ENCODE measurements at places on chromosomes 13 and 19.

GRCh38 chr13:32429433-32429909 is 1.5 kb upstream of the N4BP2L1 start:
- DNase-seq: no peak

DNA sequence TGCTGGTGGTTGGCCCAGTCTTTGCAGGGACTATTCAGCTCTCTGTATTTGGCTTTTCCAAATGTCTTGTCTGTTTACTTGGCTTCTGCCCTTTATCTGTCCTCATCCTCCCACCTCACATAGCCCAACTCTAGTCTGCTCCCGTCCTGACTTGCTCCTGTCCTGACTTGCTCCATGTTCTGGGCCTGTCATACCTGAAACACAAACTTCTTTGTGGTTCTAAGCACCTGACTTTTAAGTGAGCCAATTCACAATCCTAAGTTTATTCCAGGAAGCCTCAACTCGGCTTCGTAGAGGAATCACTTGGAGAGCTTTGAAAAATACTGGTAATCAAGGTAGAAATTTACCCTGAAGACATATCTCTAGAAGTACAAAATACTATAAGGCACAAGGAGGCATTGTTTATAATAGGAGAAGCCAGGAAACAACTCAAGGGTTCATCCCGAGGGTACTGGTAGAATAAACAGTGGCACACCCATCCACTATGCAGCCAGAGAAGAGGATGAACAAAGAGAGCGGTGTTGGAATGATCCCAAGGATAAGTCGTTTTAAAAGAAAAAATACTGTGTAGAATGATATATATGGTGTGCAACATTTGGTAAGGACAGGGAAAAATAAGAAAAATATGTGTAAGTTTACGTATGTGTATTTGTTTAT is 284.5 kb downstream of the FGF14 start:
- DNase-seq: no peak

DNA sequence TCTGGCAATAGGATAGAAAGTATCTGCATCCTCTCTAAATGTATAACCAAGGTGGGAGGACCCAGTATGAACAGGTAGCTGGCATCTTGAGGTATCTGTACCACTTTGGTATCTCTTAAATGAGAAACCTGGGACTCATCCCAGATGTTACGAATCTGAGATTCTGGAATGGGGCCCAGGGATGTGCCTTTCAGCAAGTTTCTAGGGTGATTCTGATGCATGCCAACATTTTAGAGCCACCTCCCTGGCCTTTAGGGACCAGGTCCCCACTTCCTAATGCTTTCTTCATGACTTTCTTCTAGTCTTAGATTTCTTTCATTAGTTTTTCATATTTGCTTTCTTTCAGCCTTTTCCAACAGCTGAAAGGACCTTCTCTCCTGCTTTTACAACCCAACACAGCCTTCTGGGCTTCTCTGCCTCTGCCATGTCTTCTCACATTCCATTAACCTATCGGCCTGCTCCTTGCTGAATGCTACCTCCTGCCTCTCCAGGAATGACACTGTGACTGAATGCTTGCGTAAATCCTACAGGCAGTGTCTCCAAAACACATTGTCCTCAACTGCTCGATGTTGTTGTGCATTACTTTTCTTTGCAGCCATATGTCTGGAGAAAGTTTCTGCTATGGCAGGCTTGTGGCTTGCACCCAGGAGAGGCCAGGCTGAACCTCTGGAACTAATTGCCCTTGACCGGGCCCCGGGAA is 284.0 kb downstream of the DNAJC15 start:
- no peak for DNase-seq

GRCh38 chr13:113869263-113869662 is 5.4 kb upstream of the GAS6 start:
- DNase-seq: no peak

DNA sequence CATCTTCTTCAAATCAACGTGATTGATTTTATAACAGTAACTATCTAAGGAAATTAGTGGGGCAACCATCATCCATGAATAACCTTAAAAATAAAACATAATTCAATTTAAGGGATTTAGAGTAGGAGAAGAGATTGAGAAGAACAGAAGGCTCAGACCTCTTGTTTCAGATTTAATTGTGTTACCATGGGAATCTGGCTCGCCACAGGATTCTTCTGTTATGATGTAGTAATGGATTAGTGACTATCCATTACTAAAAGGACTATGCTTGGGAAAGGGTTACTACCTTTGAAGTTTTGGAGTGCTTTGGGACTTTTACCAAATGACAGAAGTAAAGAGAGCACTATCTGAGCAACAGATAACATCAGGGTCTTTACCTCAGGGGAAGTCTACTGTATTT is 13.2 kb downstream of the FREM2 start:
- DNase-seq: no peak

All from activated CD8-positive, alpha-beta memory T cell treated with anti-CD3 and anti-CD28 coated beads for 1 hour (primary cell).